ENCODE measurements at places on chromosomes 4 and X. TPM values are rescaled to one million over a fixed set of nuclear protein-coding genes. Genes with fewer than 3 reads are reported as not detected.

The AVPR2 gene
- 7.5 TPM for total RNA-seq

The ZFP92 gene
- total RNA-seq = 3.2 TPM

The DDX53 gene
- not detected for total RNA-seq

The NPY1R gene
- total RNA-seq = 2.4 TPM

The EGFL6 gene
- 0.19 TPM for total RNA-seq

The MXRA5 gene
- 3.8 TPM for total RNA-seq

The ASMTL gene
- total RNA-seq = 28.7 TPM

The ZNF732 gene
- total RNA-seq = not detected

- DNase-seq = no peak
These were observed 68.3 kb downstream of the CRMP1 start for GRCh38 chr4:5824635-5825034.

- DNase-seq = no peak
These were observed 338.3 kb upstream of the IGFBP7 start for GRCh38 chr4:57448452-57448851.

GRCh38 chr4:86594559-86595425 is 677 bp downstream of the PTPN13 start:
- no peak for DNase-seq

DNA sequence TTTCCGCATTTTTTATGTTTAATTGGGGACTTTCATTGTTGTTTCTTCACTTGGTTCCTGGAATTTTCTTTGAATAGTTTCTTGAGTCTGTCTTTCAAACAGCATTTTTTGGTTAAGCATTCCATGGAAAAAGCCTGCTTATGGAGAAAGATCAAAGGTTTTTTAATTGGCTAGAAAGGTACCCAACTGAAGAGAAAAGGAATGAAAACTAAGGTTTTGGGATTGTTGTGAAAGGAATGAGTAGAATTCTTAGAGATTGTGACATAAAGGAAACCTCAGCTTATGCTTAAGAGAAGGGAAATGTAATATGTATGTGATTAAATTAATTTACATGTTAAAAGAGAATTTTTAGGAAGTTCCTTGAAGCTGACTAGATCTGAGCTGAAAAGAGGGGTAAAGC is 82.8 kb downstream of the CCKAR start:
- no peak for DNase-seq

DNA sequence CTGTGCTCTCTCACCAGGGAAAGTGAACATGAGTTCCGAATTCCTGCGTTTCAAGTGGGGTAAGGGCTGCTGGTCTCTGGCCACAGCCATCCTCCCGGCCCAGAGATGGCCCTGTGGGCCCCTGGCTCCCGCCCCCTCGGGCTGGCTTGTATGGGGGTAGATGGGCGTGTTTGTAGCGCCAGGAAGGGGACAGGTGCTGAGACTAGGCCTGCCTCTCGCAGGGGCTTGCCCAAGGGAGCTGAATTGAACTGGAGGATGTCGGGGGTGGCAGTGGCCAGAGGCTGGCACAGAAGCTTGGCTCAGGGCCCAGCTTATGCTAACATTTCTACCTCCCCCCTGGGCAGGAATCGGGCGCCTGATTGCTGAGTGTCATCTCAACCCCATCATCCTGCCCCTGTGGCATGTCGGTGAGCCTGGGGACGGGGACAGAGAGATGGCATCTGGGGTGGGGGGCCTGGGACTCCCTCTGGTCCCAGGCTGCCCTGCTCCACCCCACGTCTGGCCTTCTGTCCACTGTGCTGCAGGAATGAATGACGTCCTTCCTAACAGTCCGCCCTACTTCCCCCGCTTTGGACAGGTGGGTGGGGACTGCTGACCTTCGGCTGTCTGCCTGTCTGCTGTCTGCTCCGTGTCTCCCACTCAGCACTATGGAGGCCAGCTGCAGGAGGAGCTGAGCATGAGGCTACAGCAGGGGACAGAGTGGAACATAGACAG is 8.5 kb downstream of the TAFAZZIN start:
- no peak for DNase-seq

DNA sequence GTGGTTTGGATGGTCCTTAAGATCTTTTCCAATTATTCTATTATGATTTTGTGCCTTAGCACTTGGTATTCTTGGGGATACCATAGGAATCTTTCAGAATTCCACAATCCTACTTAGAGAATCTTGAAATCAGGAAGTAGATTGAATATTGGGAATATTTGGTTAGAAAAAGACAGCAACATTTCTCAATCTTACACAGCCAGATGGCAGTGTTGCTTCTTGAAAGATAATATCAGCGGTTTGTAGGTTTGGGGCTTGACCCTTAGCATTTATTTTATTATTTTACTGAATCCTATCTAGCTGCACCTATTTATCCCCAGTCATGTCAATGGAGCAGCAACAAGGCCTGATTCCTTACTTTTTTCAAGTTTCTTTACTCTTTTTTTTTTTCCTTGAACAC is 28.6 kb downstream of the MAGEB1 start:
- DNase-seq = no peak

DNA sequence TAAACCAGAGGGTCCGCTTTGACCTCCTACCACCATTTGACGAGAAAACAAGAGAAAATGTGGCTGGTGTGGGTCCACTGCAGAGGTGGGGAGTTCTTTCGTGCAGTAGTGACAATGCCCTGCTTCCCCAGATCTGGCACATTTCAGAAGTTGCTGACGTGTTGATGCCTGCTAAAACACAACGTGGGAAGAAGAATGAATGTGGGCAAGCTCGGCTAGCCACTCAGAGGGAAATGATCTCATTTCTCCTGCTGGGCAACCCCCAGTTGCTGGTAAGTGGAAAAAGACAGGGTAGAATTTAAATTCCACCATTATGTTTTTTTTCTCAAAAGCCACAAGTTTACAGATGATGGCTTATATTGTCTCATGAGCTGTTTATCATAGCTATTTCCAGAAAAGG is 77.9 kb downstream of the LUZP4 start:
- DNase-seq = no peak

DNA sequence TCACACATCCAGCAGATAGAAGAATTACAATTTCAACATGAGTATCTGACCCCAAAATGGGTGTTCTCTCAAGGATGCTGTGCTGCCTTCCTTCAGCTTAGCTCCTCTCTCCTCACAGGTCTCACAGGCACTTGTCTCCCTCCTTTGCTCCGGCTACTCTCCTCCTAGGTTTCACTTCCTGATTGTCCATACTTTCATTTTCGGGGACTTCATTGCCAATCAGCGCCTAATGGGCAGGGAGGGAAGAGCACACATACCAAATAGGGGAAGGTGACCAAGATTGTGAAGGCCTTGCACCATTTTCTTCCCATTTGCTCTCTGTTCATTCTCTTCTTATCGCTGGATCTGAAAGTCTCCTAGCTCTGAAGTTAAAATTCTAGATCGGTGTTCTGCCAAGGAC is 125.4 kb upstream of the EOLA2 start:
- no peak for DNase-seq

GRCh38 chrX:21374994-21375707 is 933 bp downstream of the CNKSR2 start:
- no peak for DNase-seq

DNA sequence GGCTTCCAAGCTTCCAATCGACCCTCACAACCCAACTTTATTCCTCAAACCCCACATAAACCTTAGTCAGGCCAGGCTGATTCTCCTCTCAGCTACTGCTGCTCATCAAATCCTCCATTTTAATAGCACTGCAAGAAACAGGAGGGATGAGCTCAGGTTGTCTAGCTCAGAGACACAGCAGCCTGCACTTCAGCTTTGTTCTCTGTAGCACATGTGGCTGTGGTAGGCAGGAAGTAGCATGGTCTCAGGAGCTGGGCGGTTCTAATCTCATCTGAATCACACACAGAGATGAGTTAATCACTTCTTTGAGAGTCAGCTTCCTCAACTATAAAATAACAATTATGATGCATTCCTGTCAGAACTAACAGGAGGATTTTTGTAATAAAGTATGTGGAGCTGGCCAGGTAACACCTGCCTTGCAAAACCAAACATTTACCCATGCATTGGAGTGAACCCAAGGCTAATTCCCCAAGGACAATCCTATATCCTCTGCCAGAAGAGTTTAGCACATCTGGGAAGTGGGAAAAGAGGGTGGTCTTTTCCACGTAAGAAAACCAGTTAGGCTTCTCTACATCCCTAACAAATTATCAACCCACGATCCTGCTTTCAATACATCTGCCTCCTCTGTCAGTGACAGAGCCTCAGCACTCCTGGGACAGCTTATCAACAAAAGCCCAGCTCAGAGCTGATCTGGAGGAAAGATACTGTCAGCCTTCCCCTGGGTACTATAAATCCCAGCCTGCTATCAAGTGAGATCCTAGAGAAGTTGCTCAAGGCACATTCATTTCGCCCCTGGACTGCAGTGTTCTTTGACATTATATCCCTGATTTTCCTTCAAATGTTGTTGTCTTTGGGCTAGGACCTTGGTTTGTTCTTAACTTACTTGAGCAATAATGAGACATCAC is 32.8 kb downstream of the ELOVL6 start:
- no peak for DNase-seq

DNA sequence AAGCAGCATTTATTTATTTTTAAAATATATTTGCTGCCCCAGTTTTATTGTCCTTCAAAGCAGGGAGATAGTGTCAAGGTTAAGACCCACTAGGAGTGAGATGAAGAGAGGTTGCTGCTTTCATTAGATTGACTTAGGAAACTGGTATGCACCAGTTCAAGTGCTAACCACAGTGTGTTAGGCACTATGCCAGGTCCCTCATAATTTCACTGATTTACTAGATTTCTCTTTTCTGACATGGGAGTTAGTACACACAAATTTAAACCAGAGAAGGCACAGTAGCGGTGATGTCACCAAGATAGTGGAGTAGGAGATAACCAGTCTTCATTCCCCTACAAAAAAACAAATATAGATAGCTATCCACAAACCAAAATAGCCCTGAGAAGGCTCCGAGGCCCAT is 14.3 kb downstream of the RRAGB start:
- no peak for DNase-seq

- DNase-seq = no peak
These were observed 16.1 kb upstream of the EXOSC9 start for GRCh38 chr4:121784975-121785374.

DNA sequence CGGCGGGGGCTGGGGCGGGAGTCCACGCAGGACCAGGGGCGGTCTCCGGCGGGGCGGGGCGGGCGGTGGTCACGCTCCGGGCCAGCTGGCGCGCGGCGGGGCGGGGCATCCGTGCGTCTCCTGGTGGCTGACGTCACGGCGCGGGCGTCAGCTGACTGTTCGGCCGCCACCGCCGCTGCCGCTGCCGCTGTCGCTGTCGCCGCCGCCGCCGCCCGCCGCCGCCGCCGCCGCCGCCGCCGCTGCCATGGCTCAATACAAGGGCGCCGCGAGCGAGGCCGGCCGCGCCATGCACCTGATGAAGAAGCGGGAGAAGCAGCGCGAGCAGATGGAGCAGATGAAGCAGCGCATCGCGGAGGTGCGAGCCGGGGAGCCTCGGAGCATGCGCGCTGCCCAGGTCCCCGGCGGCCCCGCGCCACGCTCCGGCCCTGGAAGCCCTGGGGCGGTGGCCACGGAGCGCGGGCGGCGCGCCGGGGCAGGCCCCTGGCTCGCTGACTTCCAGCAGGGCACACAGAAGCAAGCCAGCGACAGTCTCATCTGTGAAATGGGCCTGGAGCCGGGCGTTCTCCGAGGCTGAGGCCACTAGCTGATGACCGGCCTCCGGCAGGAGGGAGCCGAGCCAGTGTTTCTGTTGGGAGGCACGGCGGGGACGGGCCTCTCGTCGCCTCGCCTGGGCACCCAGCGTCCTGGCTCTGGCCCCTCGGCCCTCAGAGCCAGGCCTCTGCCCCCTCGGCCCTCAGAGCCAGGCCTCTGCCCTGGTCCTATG is at the start of gene FAM50A:
Gene FAM50A, plus strand, starts transcription at position 150 of the 763 bp plus-strand sequence. Its CDS starts 95 bp downstream, at position 245.
- DNase-seq = peak; percentile 93

DNA sequence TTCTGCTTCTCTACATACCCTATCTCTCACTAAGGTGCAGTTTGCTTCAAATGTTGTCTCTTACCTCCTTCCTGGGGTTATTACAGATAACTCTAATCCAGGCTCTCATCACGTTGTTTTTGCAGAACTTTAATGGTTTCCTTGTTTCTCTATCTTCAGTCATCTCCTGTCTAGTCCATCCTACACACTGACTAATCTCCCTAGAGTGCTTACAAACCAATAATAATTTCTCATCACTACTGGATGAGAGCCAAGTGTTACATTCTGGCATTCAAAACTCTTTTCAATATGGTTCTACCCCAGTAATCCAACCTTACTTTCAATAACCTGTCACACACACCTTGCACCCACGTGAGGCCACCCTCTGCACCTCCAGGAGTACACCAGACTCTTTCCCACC is 86.1 kb downstream of the SYNPO2 start:
- peak; percentile 19 for DNase-seq

DNA sequence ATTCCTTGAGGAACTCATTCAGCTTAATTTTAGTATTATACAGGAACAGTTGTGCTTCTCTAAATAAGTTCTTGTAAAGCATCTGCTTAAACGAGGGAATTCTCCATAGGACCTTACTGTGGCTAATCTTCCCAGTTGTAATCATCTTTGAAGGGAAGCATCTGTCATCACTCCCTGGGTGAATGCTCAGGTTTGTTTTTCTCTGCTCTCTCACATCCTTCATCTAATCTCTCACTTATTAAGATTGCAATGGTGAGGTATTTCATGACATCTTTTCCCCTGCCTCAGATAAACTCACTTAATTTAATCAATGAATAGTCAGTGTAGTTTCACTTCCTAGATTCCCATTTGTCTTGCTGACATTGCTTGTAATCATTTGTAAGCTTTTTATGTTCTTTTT is 121.8 kb upstream of the ADAMTS3 start:
- DNase-seq = no peak

DNA sequence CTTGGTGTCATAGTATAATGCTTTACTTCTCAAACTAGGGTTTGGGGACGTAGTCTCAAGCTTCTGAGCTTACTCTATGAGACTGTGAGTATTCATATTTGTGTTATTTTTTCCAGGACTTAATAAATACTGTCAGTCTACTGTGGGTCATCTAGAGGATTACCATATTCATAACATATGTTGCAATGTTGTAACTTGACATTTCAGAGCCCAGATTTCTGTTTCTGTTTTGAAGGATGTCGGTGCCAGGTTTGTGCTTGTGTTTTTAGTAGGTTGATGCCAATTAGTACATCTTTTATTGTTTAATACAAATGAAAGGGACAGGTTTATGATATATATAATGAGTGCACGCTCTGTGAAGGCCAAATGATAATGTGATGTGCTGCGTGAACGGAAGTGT is 69.6 kb downstream of the SPANXN4 start:
- DNase-seq = no peak

GRCh38 chrX:13198762-13199064 is 121.1 kb downstream of the ATXN3L start:
- DNase-seq = no peak

GRCh38 chr4:1472148-1472797 is 66.0 kb upstream of the NKX1-1 start:
- no peak for DNase-seq
